ENCODE measurements at places on chromosomes 7 and 10.

DNA sequence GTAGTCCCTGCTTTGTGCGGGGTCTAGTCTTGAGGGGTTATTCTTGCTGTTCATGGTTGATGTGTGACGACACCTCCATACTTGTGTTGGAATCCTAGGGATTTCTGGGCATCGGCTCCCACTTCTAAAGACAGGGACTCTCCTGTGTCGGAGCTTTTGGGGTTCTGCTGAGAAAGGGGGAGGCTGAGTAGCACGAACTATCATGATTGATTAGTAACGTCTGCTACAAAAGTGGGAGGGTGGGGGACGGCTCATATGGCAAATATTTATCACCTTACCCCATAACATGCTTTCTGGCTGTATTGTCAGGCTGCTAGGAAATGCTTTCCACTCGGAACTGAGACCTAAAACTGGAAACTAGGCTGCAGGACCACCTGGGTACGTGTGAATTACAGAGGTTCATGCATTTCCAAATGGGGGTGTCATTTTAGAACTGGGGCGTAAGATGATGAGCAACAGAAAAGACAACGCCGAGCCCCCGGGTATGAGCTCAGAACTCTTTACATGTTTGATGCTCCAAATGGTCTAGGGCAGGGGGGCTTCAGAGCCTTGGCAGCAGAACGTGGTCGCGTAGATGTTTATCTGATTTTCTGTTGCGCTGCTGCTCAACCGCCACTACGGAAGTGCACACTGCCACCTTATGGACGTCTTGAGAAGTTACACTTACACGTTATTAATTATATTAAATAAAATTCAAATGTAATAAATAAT lies 15.1 kb upstream of the NME8 start:
- peak; percentile 70 for DNase-seq

GRCh38 chr10:129151281-129151680 lies 315.8 kb upstream of the MGMT start:
- no peak for DNase-seq

DNA sequence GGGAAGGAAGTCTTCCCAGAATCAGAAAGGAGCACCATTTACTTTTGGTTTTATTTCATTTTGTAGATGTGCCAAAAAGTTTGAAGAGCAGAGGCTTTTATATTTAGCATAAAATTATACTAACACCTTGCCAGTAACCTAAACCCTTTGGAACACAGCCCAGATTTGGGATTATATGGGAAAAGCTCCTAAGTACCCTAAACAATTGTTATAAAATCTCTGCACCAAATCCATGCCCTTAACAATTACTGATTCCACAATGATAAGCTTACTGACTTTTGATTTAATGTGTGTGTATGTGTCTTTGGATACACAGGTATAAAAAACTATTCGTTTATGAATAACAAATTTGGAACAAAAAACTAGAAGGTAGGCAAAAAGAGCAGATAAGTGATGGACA lies 39.0 kb upstream of the TMEM229A start:
- DNase-seq = no peak

GRCh38 chr7:7565746-7566650 lies 686 bp upstream of the MIOS start:
- DNase-seq = no peak

- DNase-seq = no peak
Measured at GRCh38 chr7:56125831-56126230, 9.6 kb upstream of the NUPR2 start.

- DNase-seq = no peak
Measured at GRCh38 chr7:40799-41750, 151.3 kb upstream of the FAM20C start.

DNA sequence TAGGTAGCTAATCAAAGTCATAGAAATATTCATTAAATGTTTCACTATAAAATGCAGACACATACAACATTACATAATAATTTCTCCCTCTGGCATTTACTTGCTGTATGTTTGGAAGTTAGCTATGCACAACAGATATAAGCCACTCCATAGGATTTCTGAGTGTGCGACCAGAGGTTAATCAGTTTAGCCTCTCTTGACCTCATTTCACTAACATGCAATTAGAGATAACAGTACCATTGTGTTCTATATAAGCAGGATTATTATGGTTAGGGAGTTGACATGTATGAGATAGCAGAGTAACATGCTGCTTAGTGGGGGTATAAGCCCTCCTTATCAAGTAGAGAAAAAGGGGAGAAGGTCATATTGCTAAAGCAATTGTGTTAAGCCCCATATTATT lies 26.4 kb downstream of the GLUD1 start:
- DNase-seq = no peak

- DNase-seq = peak; percentile 68
Measured at GRCh38 chr7:28623105-28623730, 210.9 kb downstream of the CREB5 start.

DNA sequence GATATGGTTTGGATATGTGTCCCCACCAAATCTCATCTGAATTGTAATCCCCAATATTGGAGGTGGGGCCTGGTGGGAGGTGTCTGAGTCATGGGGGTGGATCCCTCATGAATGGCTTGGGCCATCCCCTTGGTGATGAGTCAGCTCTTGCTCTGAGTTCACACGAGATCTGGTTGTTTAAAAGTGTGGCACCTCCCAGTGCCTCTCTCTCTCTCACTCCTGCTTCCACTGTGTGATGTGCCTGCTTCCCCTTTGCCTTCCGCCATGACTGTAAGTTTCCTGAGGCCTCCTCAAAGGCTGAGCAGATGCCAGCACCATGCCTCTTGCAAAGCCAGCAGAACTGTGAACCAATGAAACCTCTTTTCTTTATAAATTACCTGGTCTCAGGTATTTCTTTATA lies 4.8 kb upstream of the GCK start:
- peak; percentile 25 for DNase-seq

GRCh38 chr10:104897696-104898095 lies 256.6 kb downstream of the SORCS3 start:
- no peak for DNase-seq

- no peak for DNase-seq
Measured at GRCh38 chr10:24448351-24448999, 239.5 kb downstream of the KIAA1217 start.

GRCh38 chr7:136405931-136406777 lies 429.0 kb upstream of the MTPN start:
- peak; percentile 67 for DNase-seq

- no peak for DNase-seq
Measured at GRCh38 chr7:155648752-155649339, 4.4 kb downstream of the RBM33 start.

DNA sequence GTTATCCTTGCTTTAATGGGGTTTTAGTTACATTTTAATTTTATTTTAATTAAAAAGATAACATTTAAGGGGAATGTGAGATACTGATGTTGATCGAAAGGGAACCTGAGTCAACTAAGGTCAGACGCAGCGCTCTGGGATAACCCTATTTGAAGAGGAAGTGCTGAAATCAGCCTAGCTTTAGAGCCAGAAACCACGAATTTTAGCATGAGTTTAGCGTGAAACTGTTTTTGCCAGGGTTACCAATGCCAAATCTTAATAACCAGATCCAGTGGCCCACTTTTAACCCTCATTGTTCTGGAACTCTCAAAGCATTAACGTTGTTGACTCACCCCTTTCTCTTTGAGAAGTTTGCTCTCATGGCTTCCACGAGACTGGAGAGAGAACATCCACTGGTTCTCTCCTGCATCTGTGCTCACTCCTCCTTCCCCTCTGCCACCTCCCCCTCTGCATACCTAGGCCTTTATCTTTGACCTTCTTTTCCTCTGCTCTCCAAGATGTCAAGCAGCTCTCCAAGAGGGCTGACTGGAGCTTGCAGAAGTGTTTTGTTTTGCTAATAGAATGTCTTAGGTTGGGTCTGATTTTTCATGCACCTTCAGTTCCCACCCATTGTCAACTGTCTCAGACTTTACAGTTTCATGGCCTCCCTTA lies 198.3 kb upstream of the CELF2 start:
- DNase-seq = peak; percentile 82

DNA sequence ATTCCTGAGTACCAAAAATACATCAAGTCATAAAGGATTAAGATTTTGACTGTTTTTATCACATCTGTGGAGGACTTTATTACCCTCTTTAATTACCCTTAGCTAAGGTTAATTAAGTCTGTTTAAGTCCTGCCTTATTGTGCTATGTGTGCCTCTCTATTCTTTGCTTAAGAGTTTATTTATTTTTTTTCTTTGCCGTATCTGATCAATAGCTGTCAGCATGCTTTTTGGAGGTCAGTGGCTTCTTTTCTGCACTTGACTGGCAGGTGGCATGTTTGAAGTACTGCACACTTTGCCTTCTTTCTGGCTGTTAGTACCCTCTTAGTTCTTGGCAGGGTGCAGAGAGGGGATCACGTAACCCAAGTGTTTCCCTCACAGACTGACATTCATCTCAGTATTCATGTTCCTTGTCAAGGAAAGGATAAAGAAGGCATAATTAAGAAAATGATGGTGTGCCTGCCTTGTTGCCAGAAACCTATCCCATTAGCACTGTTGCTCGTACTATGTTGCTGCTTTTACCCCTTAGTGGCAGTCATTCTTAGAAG lies 225.8 kb downstream of the EXOC4 start:
- DNase-seq = no peak

- peak; percentile 74 for DNase-seq
Measured at GRCh38 chr7:47968847-47969774, 10.3 kb downstream of the HUS1 start.

DNA sequence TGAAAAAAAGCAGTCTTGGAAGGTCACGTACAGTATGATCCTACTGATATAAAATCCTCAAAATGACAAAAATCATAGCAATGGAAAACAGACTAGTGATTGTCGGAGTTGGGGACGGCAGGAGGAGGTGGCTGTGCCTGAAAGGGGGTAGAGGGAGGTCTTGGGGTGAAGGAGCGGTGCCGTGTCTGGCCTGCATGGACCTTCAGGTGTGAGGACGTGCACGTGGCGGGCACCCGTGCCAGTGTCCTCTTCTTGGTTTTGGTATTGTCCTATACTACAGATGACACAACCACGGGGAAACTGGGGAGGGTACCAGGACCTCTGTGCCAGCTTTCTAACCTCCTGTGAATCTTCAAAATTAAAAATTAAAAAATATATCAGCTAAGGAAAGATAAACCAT lies 73.0 kb downstream of the COBL start:
- DNase-seq = no peak

GRCh38 chr7:50653126-50653864 lies 88.1 kb upstream of the DDC start:
- DNase-seq = peak; percentile 75

GRCh38 chr10:77925410-77925794 lies 1.2 kb downstream of the DLG5 start:
- peak; percentile 57 for DNase-seq

- DNase-seq = no peak
Measured at GRCh38 chr10:129055986-129056385, 411.1 kb upstream of the MGMT start.

DNA sequence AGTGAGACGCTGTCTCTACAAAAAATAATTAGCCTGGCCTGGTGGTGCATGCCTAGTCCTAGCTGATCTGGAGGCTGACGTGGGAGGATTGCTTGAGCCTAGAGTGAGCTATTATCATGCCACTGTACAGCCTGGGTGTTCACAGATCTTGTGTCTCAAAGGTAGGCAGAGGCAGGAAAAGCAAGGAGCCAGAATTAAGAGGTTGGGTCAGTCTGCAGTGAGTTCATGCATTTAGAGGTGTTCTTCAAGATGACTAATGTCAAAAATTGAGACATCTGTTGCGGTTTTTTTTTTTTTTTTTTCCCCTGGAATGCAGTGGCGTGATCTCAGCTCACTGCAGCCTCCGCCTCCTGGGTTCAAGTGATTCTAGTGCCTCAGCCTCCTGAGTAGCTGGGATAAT lies 5.4 kb downstream of the PPIA start:
- no peak for DNase-seq

DNA sequence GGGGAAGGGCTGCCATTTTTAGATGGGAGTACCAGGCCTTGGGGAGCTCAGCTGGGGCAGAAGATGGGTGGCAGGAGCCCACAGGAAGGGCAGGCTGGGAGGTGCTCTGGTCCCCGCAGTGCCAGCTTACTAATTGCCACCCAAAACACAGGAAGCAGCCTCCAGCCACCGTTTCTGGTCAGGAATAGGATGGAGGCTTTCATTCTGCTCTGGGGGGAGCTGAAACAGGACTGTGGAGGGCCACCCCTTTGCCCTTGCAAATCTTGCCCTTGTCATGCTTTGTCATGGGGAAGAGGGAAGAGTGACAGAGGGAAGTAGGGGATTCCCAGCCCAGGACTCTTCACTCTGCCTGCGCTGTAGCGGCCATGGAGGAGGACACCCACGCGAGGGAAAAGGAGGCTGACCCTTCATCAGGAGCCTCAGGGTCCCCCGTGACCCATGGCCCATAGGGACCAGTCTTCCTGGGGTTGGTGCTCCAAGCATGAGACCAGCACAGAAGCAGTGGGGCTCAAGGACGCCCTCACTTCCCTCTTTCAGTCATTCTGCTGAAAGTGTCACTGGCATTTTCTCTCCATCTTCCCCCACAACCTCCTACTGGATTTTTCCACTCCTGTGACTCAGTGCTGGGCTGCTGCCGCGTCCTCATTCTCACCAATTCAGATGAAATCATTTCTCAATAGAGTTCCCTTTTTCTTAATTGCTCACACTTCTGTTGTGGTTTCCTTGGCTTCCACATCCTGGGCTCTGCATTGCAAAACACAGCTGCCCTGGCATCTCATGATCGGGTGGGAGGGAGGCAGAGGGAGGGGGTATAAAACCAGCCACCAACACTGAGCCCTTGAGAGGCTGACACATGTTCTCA lies 61.9 kb downstream of the MKI67 start:
- peak; percentile 31 for DNase-seq

- DNase-seq = peak; percentile 40
Measured at GRCh38 chr7:29345590-29345989, 151.0 kb downstream of the CHN2 start.

- peak; percentile 93 for DNase-seq
Measured at GRCh38 chr10:88157981-88158465, 294.6 kb downstream of the PTEN start.

DNA sequence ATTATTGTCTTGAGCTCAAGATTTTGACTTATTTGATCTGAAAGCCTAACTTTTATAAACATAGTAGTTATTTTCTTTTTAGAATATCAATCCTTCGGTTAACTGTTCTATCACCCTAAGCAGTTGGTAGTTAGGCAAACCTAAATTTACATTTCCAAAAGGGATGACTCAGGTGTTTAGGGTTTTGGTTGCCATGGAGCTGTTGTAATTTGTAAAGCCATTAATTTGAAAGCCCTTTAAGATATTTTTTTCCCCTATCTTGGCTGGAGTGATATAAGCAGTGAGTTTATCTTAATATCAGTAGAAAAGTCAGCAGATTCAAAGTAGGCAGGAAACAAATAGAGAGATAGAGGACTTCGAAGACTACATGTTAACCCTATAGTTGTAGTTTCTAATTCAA lies 1472.6 kb upstream of the CELF2 start:
- DNase-seq = no peak

GRCh38 chr7:98235901-98236300 lies 16.1 kb downstream of the TECPR1 start:
- no peak for DNase-seq

Data from fibroblast of the aortic adventitia (primary cell).